ENCODE measurements at places on chromosomes 12 and 14.

GRCh38 chr12:131370791-131371347, 340.0 kb upstream of the SFSWAP start:
- no peak for DNase-seq

DNA sequence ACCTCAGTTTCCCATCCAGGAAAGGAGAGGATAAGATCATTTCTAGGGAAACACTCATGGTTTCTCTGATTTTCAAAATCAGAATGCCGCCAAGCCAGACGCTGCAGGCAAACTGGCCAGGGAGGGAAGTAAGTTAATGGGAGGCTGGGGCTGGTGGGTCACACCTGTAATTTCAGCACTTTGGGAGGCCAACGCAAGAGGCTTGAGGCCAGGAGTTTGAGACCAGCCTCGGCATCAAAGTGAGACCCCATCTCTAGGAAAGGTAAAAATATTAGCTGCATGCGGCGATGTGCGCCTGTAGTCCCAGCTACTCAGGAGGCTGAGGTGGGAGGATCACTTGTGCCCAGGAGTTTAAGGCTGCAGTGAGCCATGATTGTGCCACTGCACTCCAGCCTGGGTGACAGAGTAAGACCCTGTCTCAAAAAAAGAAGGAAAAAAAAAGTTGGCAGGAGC, 587 bp downstream of the SELPLG start:
- DNase-seq, result no peak

GRCh38 chr12:124906606-124907261, 7.7 kb downstream of the UBC start:
- peak; percentile 95 for DNase-seq

GRCh38 chr12:24773996-24774395, 174.9 kb downstream of the BCAT1 start:
- no peak for DNase-seq

- DNase-seq, result no peak
Measured at GRCh38 chr12:9636150-9636850, 28.6 kb upstream of the KLRB1 start.

DNA sequence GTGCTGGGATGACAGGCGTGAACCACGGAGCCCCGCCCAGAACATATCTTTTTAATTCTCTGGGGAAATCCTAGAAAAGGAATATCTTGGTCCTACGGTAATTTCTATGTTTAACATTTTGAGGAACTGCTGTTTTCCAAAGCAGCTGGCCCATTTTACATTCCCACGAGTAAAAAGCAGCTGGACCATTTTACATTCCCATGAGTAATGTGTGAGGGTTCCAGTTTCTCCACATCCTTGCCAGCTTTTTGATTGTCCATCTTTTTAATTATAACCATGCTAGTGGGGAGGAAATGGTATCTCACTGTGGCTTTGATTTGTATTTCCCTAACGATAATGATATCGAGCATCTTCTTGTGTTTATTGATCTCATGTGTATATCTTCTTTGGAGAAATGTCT, 4.4 kb upstream of the P2RX4 start:
- DNase-seq, result no peak

- no peak for DNase-seq
Measured at GRCh38 chr14:44982594-44982993, 20.6 kb downstream of the TOGARAM1 start.

- no peak for DNase-seq
Measured at GRCh38 chr12:44842669-44843068, 33.4 kb downstream of the NELL2 start.

DNA sequence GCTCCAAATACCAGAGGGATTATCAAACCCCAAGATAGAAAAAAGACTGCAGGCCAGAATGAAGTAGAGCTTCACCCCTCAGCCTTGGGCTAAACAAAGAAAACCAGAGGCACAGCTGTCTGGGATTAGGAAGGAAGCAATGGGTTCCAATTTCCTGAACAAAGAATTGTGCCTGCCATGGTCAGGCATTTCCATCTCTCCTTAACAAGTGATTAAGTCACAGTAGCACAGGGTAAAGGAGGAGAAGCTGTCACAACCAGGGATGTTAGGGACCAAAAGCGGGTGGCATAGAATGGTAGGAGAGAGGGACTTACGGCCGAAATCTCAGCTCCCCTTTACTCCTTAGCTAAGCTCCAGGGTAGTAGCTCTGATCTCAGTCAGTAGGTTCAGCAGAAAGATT, 33.9 kb downstream of the SPTLC2 start:
- DNase-seq, result no peak

- peak; percentile 23 for DNase-seq
Measured at GRCh38 chr12:68497702-68498101, 113.0 kb upstream of the RAP1B start.

DNA sequence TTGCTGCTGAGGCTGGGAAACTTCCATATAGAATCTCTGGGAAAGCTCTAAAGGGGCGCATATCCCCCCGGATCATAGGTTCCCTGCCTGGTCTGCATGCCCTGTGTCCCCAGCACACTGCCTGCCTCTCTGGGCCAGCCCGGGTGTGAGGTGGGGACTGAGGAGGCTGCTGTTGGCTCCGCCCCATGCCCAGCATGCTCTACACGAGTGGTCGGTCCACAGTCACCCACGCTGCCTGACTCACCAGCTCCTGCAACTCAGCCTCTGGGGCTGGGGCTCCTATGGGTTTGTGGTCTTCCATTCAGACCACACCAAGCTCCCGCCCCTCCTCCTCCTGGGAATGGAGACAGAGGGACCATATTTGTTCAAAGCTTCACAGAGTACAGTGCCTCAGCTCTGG, 88.5 kb upstream of the ANO2 start:
- DNase-seq, result no peak

- DNase-seq, result no peak
Measured at GRCh38 chr12:69044887-69045286, 111.9 kb upstream of the CPM start.

- no peak for DNase-seq
Measured at GRCh38 chr12:88472775-88473174, 107.5 kb downstream of the KITLG start.

DNA sequence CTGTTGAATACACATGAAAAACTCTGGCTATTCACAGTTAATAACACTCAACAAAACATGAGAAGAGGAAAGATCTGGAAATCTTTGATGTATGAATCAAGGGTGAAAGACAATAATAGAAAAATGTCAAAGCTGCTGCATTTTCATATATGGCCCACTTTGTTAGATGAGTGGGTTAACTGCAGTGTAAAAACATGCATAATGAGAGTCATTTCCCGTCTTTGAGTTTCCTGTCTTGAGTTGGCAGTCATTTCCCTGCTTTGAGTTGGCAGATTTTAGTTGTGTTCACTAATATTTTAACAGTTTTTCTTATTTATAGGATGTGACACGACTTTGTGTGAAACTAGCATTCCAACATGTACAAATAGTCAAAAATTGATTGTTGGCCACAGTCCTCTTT, 87.9 kb upstream of the PTPRQ start:
- no peak for DNase-seq

DNA sequence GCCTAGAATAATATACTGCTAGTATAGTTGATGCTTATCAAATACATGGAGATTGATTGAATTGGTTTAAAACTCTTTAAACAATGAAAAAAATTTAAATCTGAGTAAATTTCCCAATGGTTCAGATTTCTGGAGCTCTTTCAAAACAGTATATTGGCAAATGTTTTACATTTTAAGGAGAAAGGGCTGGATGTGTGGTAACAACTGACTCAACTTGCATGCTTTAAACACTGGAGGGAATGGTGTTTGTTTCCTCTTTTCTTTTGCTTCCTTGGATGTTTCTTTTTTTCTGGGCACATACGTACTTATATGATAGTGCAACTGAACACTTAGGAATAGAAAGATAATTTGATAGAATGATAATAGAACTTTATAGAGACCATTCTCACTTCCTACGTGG, 73.8 kb upstream of the RFX4 start:
- no peak for DNase-seq

DNA sequence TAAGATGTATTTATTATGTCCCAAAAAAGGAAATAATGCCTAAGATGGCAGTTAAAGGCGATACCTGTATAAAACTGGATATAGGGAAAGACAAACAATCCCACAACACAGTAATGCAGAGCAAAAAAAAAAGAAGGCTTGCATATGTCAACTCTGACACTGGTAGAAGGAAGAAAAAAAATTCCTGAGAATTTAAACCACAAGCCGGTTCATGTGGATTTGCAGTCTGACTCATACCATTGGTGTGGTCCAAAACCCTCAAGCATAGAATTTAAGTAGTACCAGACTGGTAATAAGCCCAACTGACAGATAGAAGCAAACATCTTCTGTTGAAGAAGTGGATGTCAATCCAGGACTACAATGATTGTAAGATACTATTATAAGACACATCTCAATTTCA, 7.2 kb downstream of the DNAI7 start:
- DNase-seq, result no peak

- DNase-seq, result peak; percentile 88
Measured at GRCh38 chr12:11649413-11650285, at the start of gene ETV6. ETV6 (plus strand) TSS chr12:11649674; CDS start chr12:11650128, 454 bp downstream.

GRCh38 chr14:99252940-99253868, 18.8 kb downstream of the BCL11B start:
- peak; percentile 77 for DNase-seq

DNA sequence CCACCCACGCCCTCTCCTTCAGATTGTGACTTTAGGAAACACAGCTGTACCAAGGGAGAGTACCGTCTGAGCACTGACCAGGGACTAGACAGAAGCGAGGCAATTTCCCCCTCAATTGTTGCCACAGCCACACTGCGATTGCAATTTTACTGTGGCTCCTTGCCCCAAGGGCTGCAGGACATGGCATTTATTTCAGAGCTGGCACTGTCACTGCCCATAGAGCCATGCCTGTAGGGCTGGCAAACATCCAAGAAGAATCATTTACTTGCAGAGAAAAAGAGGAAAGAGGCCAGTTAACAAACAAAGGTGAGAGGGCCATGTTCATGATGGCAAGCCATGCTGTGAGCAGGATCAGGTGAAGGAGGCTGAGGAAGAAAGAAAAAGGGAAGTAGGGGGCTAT, 129.6 kb downstream of the EMP1 start:
- DNase-seq, result no peak

- peak; percentile 76 for DNase-seq
Measured at GRCh38 chr12:45518291-45519235, 210.9 kb upstream of the ARID2 start.

DNA sequence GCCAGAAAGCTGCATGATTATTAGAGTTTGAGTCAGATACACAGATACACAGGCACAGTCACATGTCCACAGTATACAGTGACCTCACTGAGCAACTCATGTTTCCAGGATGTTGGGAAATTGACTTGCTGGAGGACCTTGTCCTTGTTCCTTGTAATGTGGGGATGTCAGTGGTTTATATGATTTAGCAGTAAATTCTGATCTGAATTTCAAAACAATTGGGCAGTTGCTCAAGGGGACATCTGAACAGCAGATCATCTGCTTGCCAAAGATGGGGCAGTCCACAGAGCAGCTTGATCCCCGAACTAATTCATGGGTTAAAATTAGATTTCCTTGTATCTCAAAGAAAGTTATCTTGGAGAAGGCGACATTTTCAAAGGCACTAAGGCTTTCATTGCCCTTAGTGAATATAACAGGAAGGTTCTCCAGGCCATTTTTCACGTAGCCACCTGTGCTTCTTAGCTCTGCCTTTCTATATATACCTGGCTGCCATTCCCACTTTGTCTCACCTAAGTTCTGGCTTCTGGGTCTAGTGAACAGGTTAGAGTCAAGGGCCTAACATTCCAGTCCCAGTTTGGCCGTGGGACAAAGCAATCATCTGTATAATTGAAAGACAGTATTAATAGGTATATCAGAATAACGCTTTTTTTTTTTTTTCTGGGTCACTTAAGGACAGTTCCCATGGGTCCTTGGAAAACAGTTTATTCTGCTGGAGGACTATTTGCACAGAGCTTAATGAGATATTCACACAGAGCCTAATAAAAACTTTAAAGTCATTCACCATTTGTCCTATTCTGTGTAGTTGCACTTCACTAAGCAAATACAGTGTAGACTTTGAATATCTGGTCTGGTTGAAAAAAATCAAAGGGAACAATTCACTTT, 64.9 kb upstream of the STRN3 start:
- no peak for DNase-seq

DNA sequence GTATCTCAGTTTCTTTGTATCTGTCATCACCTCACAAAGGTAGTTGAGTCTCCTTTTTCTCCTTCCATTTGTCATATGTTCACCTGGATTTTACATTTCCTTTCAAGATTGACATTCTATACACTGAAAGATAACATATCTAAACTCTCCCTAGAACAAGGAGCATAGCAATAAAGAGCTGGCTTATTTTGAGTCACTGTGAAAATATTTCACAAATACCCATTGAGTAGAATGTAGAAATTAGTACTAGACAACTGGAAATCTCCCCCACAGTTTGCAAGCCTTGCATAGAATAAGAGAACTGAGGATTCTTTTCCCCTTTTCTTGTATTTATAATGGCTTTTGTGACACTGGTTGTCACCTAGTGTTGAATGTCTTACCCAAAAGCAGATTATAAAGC, 111.2 kb downstream of the KICS2 start:
- DNase-seq, result no peak

- peak; percentile 83 for DNase-seq
Measured at GRCh38 chr12:48936379-48936979, 11.2 kb upstream of the FKBP11 start.

GRCh38 chr12:131749618-131750315, 38.9 kb downstream of the SFSWAP start:
- no peak for DNase-seq

GRCh38 chr14:98408024-98408555, 863.9 kb downstream of the BCL11B start:
- no peak for DNase-seq

GRCh38 chr12:33795536-33795935, 226.8 kb upstream of the ALG10 start:
- no peak for DNase-seq

- no peak for DNase-seq
Measured at GRCh38 chr14:22488522-22489243, 100.3 kb downstream of the DAD1 start.

DNA sequence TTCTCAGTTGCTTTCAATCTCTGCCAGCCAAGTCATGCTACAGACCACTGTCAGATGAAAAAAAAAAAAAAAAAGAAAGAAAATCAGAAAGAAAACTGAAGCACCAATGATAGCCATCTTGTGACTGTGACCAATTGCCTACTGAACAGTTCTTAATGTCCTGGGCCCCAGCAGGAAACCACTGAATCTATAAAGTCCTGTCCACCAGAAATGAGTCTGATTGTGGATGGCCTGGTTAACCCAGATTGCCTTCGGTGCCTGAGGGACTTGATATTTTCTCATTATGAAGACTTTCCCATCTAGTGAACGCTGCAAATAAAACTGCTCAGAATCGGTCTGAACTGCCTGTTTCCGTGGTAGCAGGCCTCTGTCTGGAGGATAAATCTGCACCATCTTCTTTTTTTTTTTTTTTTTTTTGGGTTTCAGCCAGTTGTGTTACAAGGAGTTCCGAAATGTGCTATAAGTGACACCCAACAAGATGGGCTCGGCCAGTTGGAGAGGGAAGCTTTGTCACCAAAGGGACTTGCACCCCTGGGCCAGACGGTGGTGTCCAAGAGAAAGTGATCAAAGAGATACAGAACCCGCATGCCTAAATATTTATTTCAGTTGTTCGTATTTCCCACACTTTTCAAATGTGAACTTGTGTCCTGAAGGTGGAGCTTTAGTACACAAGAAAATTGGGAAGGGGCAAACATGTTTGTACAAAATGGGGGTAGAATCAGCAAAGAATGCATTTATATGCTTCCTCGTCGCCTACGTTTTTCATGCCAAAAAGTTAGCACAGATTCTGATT, 3.0 kb upstream of the PLXNC1 start:
- DNase-seq, result peak; percentile 34
